Suppressor macrophage treated with lipopolysaccharide for 4 hours (primary cell): ENCODE measurements at places on chromosomes 6 and 20.

DNA sequence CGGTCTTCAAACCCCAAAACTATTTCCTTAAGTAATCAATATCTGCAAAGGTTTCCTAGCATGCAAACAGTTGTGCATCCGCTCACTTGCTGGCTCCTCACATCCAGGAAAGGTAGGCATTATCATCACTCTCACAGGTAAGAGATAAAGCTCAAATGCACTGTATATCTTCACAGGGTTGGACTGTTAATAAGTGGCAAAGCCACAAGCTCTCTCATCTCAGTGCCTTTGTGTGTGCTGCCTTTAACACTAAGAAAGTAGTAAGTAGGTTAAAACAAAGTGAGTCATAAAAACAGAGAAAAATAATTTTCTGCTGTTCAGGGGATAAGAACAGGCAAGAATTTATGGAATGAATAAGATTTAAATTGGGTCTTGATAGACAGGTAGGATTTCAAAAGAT lies 21.3 kb downstream of the MAN1A1 start:
- DNase-seq, result no peak

DNA sequence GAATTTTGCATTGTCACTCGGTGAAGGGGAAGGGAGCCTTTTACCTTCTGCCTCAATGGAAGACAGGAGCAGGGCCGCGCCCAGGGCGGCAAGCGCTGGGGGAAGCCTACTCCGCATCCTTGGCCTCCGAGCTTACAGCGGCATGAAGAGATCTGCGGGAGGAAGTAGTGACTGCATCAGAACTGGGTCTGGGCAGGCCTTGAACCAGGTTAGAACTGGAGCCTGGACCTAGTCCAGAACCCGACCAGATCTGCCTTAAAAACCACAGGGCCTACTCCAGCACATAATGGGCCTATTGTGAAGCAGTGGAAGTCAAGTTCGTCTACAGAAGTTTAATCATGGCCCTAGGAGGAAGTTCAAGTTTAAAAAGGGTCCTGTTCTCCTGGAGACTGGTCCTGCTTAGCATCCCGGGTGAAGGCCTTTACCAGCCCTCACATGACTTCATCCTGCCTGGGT lies 3.1 kb downstream of the COL12A1 start:
- no peak for DNase-seq

DNA sequence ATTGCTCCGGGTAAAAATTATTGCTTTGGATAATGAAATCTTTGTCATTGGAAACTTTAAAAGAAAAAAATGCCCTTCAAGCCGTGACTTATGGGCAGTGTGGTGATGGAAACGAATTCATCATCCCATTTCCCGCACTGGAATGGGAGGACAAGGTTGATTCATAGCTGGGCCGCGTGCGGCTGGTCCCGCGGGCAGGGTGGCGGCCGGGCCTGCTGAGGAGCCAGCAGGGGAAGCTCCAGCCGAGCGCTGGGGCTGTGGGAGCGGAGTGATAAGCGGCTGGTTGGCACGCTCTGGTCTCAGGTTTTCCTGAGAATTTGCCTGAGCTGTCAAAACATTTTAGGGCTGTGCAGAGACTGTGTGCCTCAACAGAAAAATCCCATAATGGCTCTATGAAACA lies 351.7 kb downstream of the CDC5L start:
- no peak for DNase-seq

DNA sequence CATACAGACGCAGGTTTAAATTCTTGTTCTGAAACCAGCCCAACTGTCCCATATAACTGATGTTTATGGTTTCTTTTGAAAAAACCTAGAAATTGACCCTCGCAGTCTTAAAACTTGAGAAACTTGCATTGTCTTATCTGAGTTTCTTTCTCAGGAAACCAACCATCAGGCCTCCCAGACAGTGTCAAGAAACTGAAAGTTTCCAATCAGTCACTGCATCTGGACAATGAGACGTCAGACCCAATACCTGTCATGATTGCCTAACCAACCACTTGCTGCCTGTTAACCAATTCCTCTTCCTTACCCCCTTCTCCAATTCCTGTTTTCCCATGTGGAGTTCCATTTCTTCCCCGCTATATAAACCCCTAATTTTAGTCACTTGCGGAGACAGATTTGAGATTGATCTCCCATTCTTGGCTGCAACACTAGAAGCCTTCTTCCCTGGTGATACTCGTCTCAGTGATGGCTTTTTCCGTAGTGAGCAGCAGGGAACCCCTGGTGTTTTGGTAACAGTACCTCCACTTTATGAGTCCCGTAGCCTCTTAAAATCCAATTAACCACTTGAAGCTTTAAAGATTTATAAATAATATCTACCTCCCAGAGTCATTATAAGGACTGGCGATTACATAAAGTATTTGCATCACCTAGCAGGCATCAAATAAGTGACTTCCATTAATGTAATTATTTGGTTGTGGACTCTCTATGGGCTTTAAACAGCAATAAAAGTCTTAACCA lies 49.3 kb downstream of the GPR63 start:
- no peak for DNase-seq

- no peak for DNase-seq
Measured at GRCh38 chr6:10558565-10558964, 37.4 kb downstream of the GCNT2 start.

DNA sequence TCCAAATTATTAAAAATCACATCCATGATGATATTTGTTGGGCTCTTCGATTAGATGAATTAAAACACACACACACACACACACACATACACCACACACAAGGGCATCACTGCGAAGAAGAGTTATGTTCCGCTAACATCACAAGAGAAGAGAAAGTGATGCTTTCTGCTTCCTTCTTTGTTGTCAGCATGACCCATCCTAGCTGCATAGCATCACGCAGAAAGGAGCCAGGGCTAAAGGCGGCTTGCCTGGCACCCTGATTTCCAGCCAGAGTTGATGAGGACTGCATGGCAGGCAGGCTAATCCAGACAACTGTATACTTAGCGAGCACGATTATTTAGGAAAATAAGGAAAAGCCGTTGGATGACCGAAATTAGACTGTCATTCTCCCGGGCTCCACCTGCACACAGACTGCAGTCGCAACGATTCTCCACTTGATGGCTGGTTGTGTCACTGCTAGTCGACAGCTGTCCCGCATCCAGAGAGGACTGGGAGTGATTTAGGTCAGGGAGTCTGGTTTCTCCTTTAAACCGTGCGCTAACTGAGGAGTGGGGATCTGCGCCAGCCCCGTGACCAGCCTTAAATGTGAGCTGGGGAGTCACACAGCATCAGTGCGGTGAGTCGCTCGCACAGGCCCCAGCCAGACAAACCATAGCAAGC lies 70.6 kb upstream of the SOX4 start:
- no peak for DNase-seq

DNA sequence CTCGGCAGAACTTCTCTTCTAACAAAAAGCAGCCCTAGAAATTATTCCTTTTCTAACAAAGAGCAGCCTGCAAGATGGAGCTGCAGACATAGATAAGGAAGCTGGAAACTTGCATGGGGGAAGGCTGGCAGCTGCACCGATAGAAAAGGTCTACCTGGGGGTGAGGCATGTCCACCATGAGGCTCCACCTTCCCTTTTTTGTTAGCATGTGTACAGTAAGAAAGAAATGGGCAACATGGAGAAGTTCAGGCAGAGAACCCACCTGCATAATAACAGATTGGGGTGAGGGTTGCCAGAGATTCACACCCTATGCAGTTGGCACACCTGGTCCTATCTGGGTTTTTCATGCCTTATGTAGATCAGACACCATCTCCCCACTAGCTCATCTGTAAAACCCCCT lies 25.4 kb downstream of the ZNF311 start:
- no peak for DNase-seq

DNA sequence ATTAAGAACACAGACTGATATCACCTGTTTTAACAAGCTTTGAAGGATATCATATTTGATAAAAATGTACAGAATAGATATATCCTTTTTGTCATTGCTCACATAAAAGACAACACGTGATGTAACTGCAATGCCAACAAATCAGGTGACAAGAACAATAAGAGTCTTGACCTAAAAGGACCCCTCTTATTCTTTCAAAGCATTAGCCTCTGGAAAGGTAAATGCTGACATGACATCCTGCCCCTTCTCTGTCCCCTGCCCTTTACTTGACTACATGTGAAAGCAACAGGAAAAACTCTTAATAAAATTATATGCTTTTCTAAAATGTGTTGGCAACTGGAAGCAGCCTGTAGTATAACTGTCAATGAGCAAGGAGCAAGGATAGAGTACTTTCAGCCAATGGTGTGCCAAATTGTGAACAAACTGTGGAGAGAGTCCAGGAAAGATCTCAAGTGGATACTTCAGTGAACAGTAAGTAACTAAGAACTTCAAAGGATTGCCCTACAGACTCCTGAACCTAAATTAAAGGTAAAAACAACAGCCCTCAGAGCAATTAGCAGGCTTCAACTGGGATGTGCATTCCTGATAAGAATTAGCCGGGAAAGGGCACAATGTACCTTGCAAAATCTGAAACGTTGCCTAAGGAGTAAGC lies 16.3 kb downstream of the PTPRK start:
- DNase-seq, result no peak

GRCh38 chr6:155832596-155832995 lies 377.0 kb upstream of the NOX3 start:
- DNase-seq, result no peak

- no peak for DNase-seq
Measured at GRCh38 chr6:23678626-23679025, 447.4 kb upstream of the NRSN1 start.

- DNase-seq, result no peak
Measured at GRCh38 chr6:144855812-144856531, 570.8 kb downstream of the UTRN start.

- peak; percentile 74 for DNase-seq
Measured at GRCh38 chr20:46349035-46349741, 40.9 kb upstream of the CDH22 start.

DNA sequence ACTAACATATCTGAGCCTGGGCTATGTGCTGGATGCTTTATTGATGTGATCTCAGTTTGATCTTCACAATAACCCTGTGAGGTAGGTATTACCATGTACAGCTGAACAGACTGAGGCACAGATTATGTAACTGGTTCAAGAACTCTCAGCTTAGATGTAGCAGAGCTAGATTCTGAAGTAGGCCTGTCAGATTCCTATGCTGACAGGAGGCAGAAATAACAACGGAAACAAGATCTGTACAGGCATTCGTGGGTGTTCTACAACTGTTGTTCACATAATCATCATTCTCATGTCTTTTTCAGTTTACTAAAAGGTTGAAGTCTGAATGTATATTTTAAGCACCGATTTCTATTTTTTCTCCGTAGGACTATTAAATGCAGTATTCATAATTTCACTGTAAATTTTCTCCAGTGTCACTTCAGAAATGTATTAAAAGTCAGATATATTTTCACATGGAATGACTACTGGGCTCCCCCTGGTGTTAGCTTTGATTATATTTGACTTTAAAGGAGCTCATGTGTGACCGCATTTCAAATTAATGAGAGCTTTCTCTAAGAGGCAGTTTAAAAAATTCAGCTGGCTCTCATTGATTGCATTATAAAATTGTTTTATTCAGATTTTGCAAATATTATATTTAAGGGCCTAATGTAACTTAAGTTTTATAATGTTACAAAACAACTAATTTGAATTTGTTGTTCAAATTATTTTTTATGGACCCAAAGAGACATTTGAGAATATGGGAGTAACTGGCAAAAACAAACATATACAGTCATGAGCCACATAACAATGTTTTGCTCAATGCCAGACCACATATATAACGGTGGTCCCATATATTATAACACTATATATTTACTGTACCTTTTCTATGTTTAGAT lies 36.4 kb upstream of the SLC17A4 start:
- peak; percentile 44 for DNase-seq

- DNase-seq, result no peak
Measured at GRCh38 chr6:169415179-169415578, 161.5 kb upstream of the THBS2 start.

DNA sequence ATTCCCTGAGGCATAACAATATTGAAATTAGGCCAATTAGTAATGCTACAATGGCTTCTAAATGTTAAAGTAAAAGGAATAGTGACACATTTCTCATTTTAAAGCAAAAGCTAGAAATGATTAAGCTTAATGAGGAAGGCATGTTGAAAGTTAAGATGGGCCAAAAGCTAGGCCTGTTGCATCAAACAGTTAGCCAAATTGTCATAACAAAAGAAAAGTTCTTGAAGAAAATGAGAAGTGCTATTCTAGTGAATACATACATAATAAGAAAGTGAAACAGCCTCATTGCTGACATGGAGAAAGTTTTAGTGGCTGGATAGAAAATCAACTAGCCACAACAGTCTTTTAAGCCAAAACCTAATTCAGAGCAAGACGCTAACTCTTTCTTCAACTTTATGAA lies 12.9 kb downstream of the OR2A4 start:
- DNase-seq, result peak; percentile 57

DNA sequence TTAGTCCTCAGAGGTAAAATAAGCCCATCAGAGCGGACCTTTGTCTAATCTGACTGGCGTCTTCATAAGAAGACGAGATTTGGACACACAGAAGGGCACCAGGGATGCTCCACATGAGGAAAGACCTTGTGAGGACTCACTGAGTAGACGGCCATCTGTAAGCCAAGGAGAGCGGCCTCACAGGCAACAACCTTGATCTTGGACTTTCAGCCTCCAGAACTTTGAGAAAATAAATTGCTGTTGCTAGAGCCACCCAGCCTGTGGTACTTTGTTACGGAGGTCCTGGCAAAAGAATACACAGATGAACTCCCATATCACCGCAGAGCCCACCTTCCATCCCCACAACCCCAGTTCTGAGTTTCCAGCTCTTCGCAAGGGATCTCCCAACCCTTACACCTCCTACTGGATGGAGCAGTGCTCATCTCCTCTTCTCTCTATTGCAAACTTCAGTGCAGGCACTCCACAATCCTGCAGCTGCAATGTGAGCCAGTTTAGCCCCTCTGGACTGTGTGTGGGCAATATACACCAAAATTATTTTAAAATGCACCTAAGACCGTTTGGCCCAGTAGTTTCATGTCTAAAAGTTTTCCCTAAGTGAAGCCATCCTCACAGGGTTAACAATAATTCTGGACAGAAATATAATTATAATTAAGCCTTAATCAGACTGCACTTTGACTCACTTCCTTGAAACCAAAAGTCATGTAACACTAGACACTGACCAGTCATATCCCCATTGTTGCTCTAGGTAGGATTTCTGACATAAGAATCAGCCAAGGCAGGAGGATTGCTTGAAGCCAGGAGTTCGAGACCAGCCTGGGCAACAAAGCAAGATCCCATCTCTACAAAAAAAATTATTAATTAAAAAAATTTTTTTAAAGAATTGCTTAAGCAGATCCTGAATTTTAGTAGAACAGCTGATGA lies 8.8 kb upstream of the TRIM31 start:
- DNase-seq, result no peak

GRCh38 chr6:165661664-165662025 lies 1.4 kb downstream of the PDE10A start:
- DNase-seq, result no peak

GRCh38 chr20:20956513-20956931 lies 149.6 kb downstream of the LINC00237 start:
- no peak for DNase-seq

GRCh38 chr20:20786428-20786827 lies 74.0 kb upstream of the RALGAPA2 start:
- DNase-seq, result peak; percentile 79

- no peak for DNase-seq
Measured at GRCh38 chr6:70327036-70327435, 24.2 kb upstream of the COL9A1 start.
